Articular chondrocyte of knee joint (primary cell): ENCODE measurements at places on chromosomes 4 and X. TPM values are rescaled to one million over a fixed set of nuclear protein-coding genes. Genes with fewer than 3 reads are reported as not detected.

GPC4 gene
- 0.13 and 0.76 TPM in 2 replicates for total RNA-seq

ADH5 gene
- total RNA-seq = 304 and 329 TPM in 2 replicates

MAGEB1 gene
- total RNA-seq = not detected in 2 replicates

NDST3 gene
- total RNA-seq = not detected in 2 replicates

AMTN gene
- total RNA-seq = 0.43 TPM in 1 of 2 replicates, not detected in the other

CLDN22 gene
- not detected in 2 replicates for total RNA-seq

RAB40AL gene
- 1.5 and 1.6 TPM in 2 replicates for total RNA-seq

SYP gene
- total RNA-seq = 0.22 and 0.39 TPM in 2 replicates

RADX gene
- total RNA-seq = 0.26 and 1.1 TPM in 2 replicates

NLRP2B gene
- under 0.01 TPM in 1 of 2 replicates, not detected in the other for total RNA-seq

RTL3 gene
- total RNA-seq = 1.4 and 1.6 TPM in 2 replicates

SORCS2 gene
- total RNA-seq = 4.2 and 11.1 TPM in 2 replicates
